ENCODE measurements at places on chromosomes 1 and 21.

GRCh38 chr1:228903434-228904071 lies 168.3 kb downstream of the RHOU start:
- DNase-seq, result no peak

DNA sequence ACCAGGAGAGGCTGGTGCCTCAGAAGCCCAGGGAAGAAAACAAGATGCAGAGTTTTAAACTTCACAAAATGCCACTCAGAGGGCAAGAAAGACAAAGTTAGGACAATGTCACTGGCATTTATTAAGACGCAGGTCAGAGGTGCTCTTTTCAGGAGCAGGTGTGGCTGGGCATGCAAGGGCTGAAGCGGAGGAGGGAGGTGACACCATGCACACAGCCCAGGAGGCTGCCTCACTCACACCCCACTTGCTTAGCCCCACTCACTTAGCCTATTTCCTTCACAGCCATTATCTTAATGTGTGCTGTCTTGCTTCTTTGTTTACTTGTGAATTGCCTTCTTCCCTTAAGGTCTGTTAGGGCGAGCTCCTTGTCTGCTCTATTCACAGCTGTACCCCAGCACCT lies 17.2 kb downstream of the HIVEP3 start:
- DNase-seq, result no peak

DNA sequence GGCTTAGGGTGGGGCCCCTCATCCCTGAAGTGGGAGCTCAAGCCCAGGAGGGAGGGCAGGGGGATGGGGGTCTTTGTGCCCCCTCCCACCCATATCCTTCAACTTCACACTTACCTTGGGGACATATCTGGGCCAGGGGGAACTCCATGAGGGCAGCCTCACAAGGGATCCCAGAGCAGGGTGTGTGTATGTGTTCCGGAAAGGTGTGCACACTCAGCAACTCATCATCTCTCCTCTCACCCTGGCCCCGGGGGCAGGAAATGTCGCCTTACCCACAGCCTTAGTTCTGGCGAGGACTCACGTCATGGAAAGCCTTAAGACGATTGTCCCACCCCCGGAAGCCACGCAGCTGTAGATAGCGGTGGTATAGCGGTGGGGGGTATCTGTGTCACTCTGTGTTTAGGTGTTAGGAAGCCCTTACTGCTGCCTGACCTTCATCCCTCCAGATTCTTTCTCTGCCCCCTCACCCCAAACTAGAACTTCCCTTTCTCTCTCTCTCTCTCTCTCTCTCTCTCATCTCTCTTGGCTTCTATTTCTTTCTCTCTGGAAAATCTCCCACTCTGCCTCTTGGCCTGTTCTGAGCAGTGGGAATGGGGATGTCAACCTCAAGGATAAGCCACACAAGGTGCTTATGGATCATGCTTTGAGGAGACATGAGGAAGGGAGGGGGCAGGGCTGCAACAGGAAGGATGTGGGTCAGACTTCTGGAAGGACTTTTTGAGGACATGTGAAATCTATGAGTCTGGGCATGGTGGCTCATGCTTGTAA lies at the start of gene SH2D2A:
SH2D2A (minus strand) TSS at position 288 of the 768 bp plus-strand sequence; CDS start at position 148, 140 bp downstream.
- peak; percentile 71 for DNase-seq

DNA sequence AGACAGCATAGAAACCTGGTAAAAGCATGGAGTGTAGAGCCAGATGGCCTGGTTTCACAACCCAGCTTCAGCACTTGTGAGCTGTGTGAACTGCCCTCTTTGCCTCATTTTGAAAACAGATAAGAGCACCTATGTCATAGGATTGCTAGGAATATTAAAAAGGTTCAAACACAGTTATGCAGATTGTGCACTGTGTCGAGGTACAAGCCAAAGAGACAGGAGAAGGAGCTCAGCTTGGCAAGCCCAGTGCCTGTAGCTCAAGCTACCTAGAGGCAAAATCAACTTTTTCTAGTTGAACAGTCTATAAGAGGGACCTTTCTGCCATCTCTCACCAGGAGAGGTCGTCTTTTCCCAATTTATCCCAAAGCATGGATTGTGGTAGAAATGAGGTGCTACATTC lies 5.0 kb downstream of the CHODL start:
- no peak for DNase-seq

GRCh38 chr21:36229181-36229580 lies 72.6 kb downstream of the DOP1B start:
- DNase-seq, result no peak

- DNase-seq, result no peak
Observed at GRCh38 chr1:26582836-26583460, 53.4 kb downstream of the RPS6KA1 start.

DNA sequence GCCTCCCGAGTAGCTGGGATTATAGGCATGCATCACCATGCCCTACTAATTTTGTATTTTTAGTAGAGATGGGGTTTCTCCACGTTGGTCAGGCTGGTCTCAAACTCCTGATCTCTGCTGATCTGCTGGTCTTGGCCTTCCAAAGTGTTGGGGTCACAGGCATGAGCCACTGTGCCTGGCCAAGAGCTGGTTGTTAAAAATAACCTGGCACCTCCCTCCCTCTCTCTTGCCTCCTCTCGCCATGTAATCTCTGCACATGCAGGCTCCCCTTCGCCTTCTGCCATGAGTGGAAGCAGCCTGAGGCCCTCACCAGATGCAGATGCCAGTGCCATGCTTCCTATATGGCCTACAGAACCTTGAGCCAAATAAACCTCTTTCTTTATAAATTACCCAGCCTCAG lies 74.7 kb upstream of the TLR5 start:
- DNase-seq, result no peak

GRCh38 chr1:227768125-227768439 lies 32.8 kb downstream of the SNAP47 start:
- DNase-seq, result no peak

DNA sequence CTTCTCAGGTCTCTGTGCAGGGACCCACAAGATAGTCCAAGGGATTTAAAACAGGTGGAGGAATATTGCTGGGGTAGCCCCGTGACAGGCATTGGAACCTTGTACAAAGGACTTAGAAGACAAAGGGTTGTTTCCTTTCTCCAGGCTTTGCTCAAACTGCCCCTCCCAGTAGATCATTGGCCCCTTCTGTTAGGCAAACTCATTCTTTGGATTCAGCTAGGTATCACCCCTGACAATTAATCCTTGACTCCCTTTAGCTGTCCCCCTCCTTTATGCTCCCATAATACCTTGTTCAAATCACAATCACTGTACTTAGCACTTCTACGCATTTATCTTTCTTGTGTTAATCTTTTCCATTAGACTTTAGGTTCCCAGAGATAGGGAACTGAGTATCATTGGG lies 360.5 kb downstream of the KCNH1 start:
- DNase-seq, result no peak

GRCh38 chr1:157971769-157972168 lies 21.7 kb upstream of the KIRREL1 start:
- no peak for DNase-seq

DNA sequence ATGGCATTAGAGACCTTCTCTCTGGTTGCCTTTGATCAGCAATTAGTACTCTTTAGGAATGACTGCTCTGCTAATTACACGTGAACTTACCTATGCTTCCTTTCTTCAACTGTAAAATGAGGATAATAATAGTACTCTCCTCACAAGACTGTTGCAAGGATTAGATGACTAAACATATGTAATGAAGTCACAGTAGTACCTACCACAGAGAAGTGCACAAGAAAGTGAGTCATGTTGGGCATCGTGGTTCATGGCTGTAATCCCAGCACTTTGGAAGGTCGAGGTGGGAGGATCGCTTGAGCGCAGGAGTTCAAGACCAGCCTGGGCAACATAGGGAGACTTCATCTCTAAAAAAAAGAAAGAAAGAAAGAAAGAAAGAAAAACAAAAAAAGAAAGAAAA lies 68.1 kb upstream of the AK4 start:
- no peak for DNase-seq

GRCh38 chr1:161910604-161911003 lies 113.1 kb downstream of the OLFML2B start:
- DNase-seq, result no peak

DNA sequence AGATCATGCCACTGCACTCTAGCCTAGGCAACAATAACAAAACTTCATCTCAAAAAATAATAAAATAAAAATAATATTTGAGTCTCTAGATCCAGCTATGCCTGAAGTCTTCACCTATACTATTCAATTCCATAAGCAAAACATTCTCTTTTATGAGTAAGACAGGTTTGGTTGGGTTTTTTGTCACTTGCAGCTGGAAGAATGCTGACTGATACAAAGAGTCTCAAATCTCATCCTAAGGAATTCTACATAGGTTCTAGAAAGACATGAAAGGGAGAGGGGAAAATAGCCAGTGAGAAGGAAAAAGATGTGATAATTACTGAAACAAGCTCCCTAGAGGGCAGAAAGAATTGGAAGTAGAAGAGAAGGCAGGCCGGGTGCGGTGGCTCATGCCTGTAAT lies 30.4 kb upstream of the MED18 start:
- DNase-seq, result no peak

GRCh38 chr1:55169126-55169525 lies 46.0 kb downstream of the USP24 start:
- no peak for DNase-seq

DNA sequence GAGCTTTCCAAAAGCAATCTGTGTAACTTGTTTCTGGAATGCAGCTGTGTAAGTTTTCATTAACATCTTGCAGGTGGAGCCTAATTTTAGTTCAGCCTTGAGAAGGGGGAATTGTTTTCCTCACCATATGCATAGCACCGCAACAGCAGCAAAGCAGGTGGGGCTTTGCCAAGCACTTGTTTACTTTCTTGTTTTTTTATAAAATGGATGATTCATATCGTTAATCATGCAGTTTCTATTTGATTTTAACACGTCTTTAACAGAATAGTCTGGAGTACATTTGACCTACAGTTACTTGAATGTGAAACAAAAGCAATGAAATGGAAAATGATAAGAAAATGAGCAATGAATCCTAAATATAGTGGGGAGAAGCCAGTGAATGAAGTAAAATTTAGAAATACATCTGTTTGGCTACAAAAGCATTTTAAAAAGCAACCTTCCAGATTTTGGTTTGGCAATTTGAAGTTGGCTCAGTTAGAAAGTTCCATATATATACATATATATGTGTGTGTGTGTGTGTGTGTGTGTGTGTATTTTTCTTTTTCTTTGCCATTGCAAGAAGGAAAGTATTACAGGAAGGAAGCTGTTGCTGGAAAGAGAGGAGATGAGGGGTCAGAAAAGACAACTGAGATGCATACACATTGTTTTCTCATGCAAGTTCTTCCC lies 119.0 kb upstream of the ADGRL2 start:
- no peak for DNase-seq

DNA sequence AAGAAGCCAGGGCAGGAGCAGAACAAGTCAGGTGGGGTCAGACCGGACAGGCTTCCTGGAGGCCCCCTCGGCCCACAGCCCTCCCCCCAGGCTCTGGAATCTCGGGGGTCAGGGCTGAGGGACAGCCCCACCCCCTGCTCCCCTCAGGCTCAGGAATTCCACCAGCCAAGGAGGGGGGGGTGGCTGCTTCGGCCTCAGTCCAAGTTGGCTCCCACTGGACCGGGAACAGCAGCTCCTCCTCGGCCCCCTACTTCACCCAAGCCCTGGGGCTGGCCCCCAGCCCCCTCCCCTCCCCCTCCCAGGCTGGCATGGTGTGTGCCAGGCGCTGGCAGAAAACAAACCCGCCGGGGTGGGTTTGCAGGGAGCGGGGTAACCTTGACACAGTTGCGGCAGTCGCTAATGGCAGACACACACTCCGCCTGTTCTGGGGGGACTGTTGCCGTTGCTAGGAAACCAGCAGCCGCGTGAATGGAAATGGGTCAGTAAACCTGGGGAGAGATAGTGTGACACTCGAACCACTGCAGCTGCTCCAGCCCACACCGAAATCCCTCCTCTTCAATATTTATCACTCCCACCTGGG lies 32.4 kb downstream of the AHDC1 start:
- DNase-seq, result no peak

DNA sequence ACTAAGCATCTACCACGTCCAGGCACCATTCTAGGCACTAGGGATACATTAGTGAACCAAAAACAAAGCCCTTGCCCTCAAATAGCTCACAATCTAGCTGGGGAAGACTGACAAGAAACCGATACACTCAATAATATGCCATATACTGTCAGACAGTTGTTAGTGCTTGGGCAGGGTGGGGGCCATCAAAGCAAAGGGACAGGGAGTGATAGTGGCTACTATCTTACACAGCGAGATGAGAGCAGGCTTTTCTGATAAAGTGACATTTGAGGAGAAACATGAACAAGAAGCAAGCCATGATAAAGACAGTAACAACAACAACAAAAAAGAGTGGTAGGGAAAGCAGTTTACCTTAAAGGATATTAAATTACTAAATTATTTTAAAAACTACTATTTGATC lies 41.1 kb downstream of the ERO1B start:
- DNase-seq, result no peak

GRCh38 chr1:207831517-207832327 lies 79.2 kb downstream of the CD34 start:
- DNase-seq, result no peak

GRCh38 chr21:32351428-32351827 lies 41.4 kb downstream of the URB1 start:
- no peak for DNase-seq

DNA sequence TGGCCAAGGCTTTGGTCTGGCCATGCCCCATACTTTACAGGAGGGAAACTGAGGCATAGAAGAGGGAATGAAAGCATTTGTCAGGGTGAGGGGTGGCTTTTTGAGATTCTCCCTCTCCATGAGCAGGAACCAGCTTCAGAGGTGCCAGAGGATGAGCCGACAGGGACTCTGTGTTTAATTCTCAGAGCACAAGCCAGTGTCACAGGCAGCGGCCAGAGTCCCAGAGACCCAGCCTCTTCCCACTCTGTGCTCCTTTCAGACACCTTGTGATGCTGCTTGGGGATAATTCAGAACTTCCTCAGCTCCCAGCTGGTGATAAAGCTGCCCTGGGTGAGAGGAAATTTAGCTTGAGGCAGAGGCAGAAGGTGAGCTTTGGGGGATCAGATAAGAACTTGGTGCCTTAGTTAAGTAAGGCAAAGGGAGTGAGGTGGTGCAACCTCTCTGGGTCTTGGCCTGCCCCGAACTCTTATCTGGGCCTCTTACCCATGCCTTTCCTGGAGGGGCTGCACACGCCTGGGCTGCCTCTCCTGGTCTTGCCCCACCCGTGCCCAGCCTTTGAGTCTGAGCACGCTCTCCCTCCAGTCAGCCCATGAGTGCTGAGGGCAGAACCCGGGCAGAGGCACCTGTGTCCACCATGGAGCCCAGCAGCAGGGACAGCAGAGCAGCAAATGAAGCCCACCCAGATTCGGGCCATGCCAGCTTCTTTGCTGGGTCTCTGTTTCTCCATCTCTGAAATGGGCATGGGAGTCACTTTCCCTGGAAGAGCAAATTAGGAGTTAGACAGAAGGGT lies 175.6 kb upstream of the C1orf174 start:
- no peak for DNase-seq

- DNase-seq, result no peak
Observed at GRCh38 chr21:31964692-31965091, 91.9 kb downstream of the HUNK start.

DNA sequence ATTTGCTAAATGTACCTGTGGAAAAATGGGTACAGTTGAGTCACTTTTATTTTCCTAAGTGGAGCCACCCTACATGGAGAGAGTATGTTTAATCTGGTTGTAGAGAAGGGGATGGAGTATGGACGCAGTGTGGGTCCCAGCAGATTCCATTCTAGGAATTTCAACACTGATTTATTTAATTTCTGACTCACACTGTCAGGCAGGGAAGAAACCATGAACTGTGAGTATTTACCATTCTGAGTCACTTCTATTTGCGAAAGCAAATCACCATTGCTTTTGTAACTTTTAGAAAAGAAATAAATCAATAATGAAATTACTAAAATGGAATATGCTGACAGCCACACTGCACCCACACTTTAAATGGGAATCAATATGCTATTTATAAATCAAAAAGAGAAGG lies 339.0 kb downstream of the DSCAM start:
- no peak for DNase-seq

All from activated CD4-positive, CD25-positive, alpha-beta regulatory T cell (primary cell).